Smooth muscle cell of the pulmonary artery (primary cell): ENCODE measurements at places on chromosomes 2 and 18. TPM values are rescaled to one million over a fixed set of nuclear protein-coding genes. Genes with fewer than 3 reads are reported as not detected.

CCDC148 gene
- 0.43 and 1.1 TPM in 2 replicates for total RNA-seq

PLEKHB2 gene
- 105 and 131 TPM in 2 replicates for total RNA-seq

DNPEP gene
- 68.5 and 91.9 TPM in 2 replicates for total RNA-seq

CAPN14 gene
- 0.23 and 0.26 TPM in 2 replicates for total RNA-seq

DES gene
- total RNA-seq: 1.1 and 3.0 TPM in 2 replicates

TMEM87B gene
- total RNA-seq: 29.4 and 49.3 TPM in 2 replicates

TRIP12 gene
- 268 and 289 TPM in 2 replicates for total RNA-seq

C2orf72 gene
- 3.3 and 6.3 TPM in 2 replicates for total RNA-seq

RAB27B gene
- 10.6 and 63.2 TPM in 2 replicates for total RNA-seq

ALPI gene
- total RNA-seq: not detected in 2 replicates

CXCR4 gene
- 0.85 and 2.0 TPM in 2 replicates for total RNA-seq

CCDC102B gene
- total RNA-seq: 7.1 and 64.7 TPM in 2 replicates

ELOA2 gene
- not detected in 2 replicates for total RNA-seq

IL1A gene
- total RNA-seq: 0.85 and 2.7 TPM in 2 replicates

FHL2 gene
- total RNA-seq: 197 and 230 TPM in 2 replicates

ARHGEF4 gene
- total RNA-seq: 4.7 and 13.2 TPM in 2 replicates

COL5A2 gene
- total RNA-seq: 773 and 889 TPM in 2 replicates

DCC gene
- total RNA-seq: 0.20 TPM in 1 of 2 replicates, not detected in the other

MC2R gene
- not detected in 2 replicates for total RNA-seq

IL1R2 gene
- 0.13 and 0.33 TPM in 2 replicates for total RNA-seq

CNDP1 gene
- not detected in 2 replicates for total RNA-seq

CHMP1B gene
- 44.3 and 49.8 TPM in 2 replicates for total RNA-seq

ABHD1 gene
- 0.13 and 0.20 TPM in 2 replicates for total RNA-seq
